ENCODE measurements at places on chromosomes 6 and 20. TPM values are rescaled to one million over a fixed set of nuclear protein-coding genes. Genes with fewer than 3 reads are reported as not detected.

POU5F1 gene
- not detected for total RNA-seq

ITPR3 gene
- 50.8 TPM for total RNA-seq

GPR63 gene
- 0.41 TPM for total RNA-seq

NCOA3 gene
- 81.6 TPM for total RNA-seq

CTAGE9 gene
- not detected for total RNA-seq

ZNF311 gene
- 0.16 TPM for total RNA-seq

SNRNP48 gene
- 31.1 TPM for total RNA-seq

SLC44A4 gene
- 0.29 TPM for total RNA-seq

KCNK16 gene
- total RNA-seq, result not detected
